Activated T-helper 2 cell treated with anti-CD3 and anti-CD28 coated beads, Interferon-gamma antibody, Interleukin-2, Interleukin-4, amounts not matched to agents 10 μg/mL and 5 μg/mL and 100 μg/mL, durations not matched to agents 14 hours and 24 hours and 36 hours (primary cell): ENCODE measurements at places on chromosomes 13 and 19. TPM values are rescaled to one million over a fixed set of nuclear protein-coding genes. Genes with fewer than 3 reads are reported as not detected.

CCDC8 gene
- total RNA-seq: not detected in 2 replicates

DNA sequence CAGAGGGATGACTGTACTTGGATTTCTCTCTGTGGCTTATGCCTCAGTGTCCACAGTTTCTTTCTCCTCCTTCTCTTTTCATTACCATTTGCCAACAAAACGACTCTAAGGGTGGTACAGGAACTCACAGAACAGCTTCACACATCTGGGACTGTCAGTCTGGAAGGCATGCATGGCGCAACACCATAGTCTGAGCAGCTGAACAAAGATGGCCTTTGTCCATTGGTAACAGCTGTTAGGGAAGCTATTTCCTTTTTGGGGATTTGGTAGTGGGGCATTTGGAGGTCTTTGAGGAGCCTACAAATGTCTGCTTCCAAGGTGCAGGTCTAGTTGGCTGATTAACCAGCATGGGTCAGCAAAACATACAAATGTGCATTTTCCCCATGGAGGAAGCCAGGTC is 81.4 kb upstream of the PCDH8 start:
- DNase-seq: no peak

DNA sequence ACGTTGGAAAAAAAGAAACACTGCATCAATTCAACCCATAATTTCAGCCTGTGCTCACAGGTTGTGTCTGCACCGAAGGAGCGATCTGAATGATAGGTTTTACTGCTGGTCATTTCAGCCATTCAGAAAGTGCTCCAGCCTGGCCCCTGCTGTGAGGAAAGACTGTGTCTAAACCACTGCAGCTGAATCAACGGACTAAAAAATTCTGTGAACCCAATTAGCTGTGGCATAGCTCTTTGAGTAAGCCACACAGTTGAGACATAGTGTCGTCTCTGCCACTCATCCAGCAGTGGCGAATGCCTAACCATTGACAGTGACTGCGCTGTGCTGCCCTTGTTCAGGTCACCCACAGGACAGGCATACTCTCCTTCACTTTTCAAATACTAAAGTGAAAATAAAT is 179.8 kb downstream of the COG6 start:
- DNase-seq: no peak

FGF22 gene
- not detected in 2 replicates for total RNA-seq

GRCh38 chr19:39363901-39364457 is 21.8 kb downstream of the SAMD4B start:
- no peak for DNase-seq

EBI3 gene
- 47.0 and 55.4 TPM in 2 replicates for total RNA-seq

GRCh38 chr13:47407808-47408207 is 511.0 kb upstream of the HTR2A start:
- DNase-seq: no peak

RAD23A gene
- total RNA-seq: 189 and 196 TPM in 2 replicates

DNA sequence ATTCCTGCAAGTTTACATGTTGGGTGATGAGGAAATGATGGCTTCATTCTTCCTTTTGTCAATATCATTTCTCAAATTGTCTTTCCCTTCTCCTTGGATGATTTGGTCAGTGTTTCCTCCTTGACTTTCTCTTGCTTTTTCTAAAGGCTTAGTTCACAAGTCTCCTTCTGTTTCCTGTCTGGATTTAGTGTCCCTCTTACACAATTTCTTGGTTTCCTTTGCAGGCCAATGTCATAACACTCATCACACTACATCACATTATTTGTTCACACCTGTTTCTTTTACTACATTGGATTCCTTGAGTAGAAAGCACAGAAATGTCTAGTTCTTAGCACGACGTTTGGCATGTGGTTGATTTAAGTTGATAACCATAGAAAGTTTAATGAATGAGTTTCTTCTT is 490.7 kb downstream of the TDRD3 start:
- no peak for DNase-seq

DNA sequence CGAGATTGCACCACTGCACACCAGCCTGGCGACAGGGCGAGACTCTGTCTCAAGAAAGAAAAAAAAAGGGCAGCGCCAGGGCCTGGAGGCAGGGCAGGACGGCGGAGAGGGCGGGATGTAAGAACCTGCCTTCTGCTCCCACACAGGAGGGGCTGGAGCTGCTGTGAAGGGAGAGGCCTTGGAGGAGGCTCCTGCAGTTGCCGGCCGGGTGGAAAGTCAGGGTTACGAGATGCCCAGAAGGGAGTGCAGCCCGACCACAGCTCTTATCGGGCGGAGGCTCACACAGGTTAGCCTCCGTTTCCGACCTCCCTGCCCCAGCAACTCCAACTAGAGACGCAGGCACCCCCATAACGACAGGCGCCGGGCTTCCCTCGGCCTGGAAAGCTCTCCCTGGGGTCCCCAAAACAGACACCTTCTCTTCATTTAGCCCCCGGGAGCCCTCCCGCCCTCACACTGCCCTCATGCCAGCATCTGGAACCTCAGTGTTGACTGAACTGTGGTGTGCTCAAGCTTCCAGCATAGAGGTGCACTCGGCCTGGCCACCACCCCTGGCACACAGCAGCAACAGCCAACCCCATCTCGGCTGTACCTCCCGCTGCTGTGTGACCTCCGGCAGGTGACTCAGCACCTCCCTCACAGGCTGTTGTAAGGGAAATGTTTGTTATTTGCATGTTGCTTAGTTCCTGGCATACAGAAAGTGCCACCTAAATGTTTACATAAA is 1.4 kb downstream of the PLPP2 start:
- no peak for DNase-seq

- DNase-seq: no peak
These were observed 98.2 kb downstream of the RBM26 start for GRCh38 chr13:79307866-79308298.

GRCh38 chr13:37395544-37395943 is 203.0 kb downstream of the POSTN start:
- DNase-seq: no peak

DNA sequence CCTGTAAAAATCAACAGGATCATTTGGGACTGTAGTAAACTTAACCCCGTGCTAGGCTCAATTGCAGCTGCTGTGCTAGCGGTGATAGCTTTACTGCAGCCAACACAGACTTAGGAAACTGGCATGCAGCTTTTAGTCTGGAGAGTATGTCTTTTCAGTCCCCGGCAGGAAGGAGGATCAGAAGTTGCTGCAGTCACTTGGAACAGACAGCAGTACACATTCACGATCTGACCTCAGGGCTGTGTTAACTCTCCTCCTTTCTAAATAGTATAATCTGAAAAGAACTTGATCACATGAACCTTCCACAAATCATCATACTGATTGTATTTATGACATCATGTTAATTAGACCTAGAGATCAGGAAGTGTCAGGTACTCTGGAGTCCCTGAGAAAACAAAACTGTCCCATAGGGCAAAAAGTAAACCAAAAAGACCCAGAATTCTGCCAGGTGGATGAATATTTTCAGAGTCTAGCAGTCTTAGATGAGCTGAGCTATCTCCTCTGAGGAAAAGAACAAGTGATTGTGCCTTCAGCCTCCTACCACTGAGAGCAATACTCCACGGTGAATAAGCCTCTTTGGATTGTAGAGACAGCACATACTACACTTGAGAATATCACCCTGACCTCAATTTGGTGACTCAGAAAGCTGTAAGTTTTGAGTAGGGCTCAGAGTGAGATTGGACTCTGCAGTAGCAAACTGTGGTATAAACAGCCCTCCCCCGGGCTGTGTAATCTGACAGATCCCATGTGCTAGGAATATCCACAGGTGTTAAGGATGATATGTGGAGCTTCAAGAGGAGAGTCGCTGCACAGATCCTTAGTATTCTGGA is 181.0 kb upstream of the GPR12 start:
- no peak for DNase-seq

DNA sequence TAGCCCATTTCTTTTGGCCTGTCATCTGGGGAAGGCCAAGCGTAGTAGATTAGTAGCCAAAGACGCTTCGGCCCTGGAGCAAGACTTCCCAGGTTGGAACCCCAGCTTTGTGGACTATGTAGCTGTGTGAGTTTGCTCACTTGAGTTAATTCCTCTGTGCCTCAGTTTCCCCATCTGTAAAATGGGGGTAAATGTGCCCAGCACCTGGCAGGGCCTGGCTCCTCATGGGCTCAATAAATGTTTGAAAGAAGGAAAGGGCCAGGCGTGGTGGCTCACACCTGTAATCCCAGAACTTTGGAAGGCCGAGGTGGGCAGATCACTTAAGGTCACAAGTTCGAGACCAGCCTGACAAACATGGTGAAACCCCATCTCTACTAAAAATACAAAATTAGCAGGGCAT is 14.9 kb upstream of the HNRNPM start:
- DNase-seq: no peak

HCN2 gene
- total RNA-seq: 0.52 and 0.64 TPM in 2 replicates

GRCh38 chr19:32924200-32924599 is 47.6 kb downstream of the CEP89 start:
- no peak for DNase-seq

NLRP11 gene
- total RNA-seq: not detected in 2 replicates

GRCh38 chr13:77316430-77316829 is 10.5 kb downstream of the MYCBP2 start:
- DNase-seq: no peak

DNA sequence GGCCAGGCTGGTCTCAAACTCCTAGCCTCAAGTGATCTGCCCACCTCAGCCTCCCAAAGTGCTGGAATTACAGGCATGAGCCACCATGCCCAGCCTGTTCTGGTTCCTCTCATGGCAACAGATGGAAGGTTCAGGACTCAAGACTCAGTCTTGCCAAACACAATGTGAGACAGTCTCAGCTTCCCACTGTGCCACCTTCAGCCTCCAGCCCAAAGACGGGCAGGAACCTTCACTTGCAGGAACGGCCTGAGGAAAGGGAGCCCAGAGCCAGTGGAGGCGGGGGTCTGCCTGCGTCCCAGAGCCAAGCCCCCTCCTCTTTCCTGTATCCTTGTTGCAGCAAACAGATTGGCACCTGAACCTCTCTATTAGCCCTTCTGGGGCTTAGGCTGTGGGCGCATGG is 2.9 kb upstream of the CHST8 start:
- DNase-seq: no peak

UPF3A gene
- total RNA-seq: 45.9 and 49.9 TPM in 2 replicates

DNA sequence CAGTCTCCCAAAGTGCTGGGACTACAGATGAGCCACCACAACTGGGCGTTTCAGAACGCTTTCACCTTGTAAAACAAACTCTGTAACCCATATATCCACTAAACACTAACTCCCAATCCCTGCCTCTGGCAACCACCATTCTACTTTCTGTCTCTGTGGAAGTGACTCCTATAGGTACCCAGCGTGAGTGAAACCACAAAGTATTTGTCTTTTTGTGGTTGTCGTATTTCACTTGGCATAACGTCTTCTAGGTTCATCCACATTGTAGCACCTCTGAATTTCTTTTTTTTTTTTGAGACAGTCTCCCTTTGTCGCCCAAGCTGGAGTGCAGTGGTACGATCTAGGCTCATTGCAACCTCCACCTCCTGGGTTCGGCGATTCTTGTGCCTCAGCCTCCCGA is 44.8 kb downstream of the BRD4 start:
- DNase-seq: no peak

APC2 gene
- total RNA-seq: 0.07 and 0.21 TPM in 2 replicates

ZNF724 gene
- total RNA-seq: 12.1 TPM in 2 replicates

DNA sequence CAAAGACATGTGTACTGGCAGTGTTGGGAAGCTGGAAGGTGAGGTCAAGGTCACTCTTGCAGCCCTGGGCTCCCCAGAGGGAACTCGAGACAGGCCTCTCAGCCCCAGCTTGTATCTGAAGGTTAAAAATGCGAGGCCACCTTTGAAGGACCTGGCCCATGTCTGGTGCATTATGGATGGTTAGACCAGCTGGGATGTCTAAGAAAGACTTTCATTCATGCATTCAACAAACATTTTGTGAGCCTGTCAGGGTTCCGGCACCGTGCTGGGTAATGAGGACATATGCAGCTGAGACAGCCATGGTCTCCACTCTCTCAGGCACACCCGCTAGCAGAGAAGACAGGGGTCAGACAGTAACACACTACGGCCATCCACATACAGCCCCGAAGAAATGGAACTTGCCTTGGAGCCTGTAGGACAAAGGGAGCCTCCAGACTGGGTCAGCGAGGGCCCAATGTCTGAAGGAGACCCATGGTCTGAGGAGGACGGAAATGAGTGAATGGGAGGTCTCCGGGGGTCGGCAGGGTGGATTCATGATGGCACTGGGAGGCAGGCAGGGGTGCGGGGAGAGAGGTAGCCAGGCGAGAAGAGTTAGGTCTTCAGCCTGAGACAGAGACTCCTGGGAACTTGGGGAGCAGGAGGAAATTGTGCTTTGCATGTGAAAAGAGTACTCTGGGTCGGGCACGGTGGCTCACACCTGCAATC is 19.0 kb downstream of the VSTM2B start:
- DNase-seq: no peak

- no peak for DNase-seq
These were observed at the start of gene CYP4F22 for GRCh38 chr19:15508035-15508710. CYP4F22 (plus strand) TSS chr19:15508525; CDS start chr19:15525337, 16,812 bp downstream.

DNA sequence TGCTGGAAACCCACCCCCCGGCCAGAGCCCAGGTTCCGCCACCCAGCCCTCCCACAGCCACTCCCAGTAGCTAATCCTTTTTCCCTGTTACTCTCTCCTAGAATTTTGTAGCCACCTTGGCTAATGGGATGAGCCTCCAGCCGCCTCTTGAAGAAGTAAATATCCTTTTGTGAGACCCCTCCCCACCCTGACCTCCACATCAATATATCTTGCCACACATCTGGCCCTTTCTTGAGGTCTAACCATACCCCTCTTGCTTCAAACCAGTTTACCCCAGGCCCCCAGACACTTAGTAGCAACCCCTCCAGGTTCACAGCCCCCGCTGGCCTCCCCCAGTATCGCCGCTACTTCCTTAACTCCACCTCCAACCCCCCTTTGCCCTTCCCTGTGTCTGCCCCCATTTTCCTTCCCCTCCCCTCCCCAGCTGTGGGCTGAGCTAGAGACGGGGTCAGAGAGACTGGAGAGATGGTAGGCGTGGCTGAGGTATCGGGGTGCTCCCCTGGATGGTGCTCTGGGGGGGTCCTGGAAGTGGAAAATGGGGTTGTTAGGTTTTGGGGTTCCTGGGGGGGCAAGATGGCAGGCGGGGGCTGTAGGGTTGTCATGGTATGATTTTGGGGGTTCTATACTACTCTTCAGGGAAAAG is 2.8 kb downstream of the PRMT1 start:
- DNase-seq: no peak

DNA sequence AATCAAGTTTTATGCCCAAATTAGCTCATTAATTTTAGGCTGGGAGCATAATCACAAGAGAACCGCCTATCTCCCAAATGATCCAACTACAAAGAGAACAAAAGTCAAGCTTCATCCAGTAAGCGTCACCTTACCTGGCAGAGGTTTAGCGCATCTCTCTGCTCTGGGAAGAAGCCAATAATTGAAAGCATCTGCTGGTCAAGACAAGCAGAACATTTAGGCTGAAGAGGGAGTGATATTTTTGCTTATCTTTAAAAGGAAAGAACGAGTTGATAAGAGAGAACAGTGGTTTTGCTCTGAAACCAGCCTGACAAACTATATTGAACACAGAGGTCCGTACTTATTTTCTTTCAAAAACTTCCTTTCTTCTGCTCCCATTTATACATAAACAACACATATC is 242.1 kb downstream of the ENOX1 start:
- no peak for DNase-seq

GRCh38 chr19:48992581-48993174 is 431 bp downstream of the GYS1 start:
- DNase-seq: no peak
